H9 (cell line): ENCODE measurements at places on chromosomes 11 and 22.

DNA sequence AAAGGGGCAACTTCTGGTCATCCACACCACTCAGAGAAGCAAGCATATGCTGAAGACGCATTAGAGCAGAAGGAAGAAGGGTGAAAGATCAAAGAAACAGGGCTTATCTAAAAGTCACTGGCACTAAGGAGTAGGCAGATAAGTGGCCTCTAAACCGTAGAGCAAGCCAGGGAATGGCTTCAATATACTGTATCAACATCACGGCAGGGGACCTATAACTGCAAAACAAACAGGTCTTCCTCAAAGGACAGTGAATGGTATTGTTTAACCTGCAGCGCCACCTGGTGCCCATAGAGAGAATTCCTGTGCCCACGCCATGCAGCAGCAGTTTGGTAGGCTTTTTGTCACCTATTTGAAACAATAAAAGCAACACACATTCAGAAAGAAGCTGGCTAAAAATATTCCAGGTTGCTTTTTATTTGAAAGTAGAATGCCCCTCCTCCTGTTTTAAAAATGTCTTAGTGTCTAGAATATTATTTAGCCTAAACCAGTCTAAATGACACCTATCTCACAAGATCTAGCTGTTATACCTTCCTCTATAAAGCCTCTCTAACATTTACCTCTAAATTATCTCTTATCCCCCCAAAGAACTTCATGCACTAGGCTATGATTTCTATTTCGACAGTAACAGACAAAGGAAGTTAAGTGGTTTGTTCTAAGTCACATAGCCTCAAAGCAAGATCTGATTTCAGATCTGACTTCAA lies 21.8 kb downstream of the SNX19 start:
- H3K27me3 ChIP-seq = no peaks in the 10 kb centered on the region
- H3K4me1 ChIP-seq = no peaks in the 10 kb centered on the region
- peak; percentile 75 for DNase-seq

GRCh38 chr11:91308069-91308468 lies 916.5 kb upstream of the FAT3 start:
- H3K4me3 ChIP-seq = no peak overlapping the region
- H3K4me1 ChIP-seq = no peaks in the 10 kb centered on the region
- DNase-seq = no peak
- no peaks in the 10 kb centered on the region for H3K27me3 ChIP-seq
- no peak overlapping the region for H3K27ac ChIP-seq
- H3K36me3 ChIP-seq = no peaks in the 10 kb centered on the region; the same call in 2 of the 3 replicates

GRCh38 chr11:113034576-113034975 lies 73.4 kb downstream of the NCAM1 start:
- H3K4me3 ChIP-seq = no peak overlapping the region
- peaks cover 2% of the 10 kb centered on the region; the same call in 2 of the 3 replicates for H3K36me3 ChIP-seq
- H3K4me1 ChIP-seq = peaks cover 6% of the 10 kb centered on the region; the same call in 1 of the 2 replicates

DNA sequence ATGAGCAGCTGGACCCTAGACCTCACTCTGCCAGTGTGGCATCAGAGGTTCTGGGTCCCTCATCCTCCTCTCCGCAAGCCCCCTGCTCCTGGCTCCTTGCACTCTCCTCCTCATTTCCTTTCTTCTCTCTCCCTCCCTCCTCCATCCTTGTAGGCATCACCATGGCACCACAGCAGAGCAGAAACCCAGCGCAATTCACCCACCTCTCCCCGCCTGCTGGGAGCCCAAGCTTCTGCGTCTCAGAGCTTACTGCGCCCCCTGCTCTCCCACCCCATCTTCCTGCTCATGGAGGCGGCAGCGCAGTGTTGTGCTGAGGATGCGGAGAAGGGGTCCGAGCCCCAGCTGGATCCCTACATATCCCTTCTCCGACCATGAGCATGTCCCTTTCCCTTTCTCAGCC lies 1.7 kb downstream of the CHRM1 start:
- H3K27me3 ChIP-seq = peaks cover 2% of the 10 kb centered on the region
- no peak overlapping the region for H3K4me3 ChIP-seq
- no peaks in the 10 kb centered on the region for H3K4me1 ChIP-seq

- DNase-seq = no peak
- no peaks in the 10 kb centered on the region for H3K27me3 ChIP-seq
- no peaks in the 10 kb centered on the region for H3K36me3 ChIP-seq
Observed at GRCh38 chr11:19747634-19748033, 35.0 kb downstream of the NAV2 start.

GRCh38 chr22:20551805-20552442 lies 44.5 kb downstream of the MED15 start:
- peaks cover 9% of the 10 kb centered on the region; the same call in 2 of the 3 replicates for H3K36me3 ChIP-seq
- H3K27ac ChIP-seq = no peak overlapping the region
- DNase-seq = no peak
- H3K27me3 ChIP-seq = no peaks in the 10 kb centered on the region

DNA sequence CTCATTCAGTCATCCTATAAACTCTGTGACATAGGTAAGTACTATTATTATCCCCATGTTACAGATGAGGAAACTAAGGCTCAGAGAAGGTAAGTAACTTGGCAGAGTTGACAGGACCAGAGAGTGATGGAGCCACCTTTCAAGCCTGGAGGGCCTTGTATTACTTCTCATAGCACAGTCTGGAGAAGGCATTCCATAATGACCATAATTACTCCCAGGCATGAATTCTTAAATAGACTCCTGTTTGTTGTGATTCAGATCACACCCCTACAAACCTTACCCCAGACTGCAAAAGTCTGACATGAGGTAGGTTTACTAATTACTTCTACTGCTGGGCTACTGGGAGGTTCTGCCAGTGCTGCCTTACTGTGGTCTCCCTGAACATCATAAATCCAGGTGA lies 77.0 kb downstream of the CD44 start:
- H3K4me1 ChIP-seq = peaks cover 11% of the 10 kb centered on the region; the same call in 1 of the 2 replicates
- no peak overlapping the region for H3K27ac ChIP-seq
- H3K4me3 ChIP-seq = no peak overlapping the region
- DNase-seq = no peak

DNA sequence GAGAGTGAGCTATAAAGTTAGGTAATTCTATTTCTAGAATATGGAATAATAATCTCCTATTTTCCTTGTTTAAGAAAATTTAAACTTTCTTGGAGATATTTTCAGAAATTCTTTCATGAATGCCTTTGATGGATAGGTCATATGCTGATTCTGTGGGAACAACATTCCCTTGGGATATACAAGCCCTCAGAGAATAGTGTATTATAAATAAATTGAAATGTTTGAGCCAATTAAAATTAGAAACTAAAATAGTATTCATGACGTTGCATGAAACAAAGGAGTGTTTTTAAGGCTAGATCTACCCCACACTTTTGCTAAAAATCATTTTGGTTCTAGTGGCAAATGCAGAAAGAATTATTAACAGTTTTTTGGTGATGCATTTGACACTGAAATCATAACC lies 269.3 kb upstream of the ANO3 start:
- no peaks in the 10 kb centered on the region for H3K36me3 ChIP-seq
- no peaks in the 10 kb centered on the region for H3K27me3 ChIP-seq
- H3K27ac ChIP-seq = no peak overlapping the region
- H3K4me3 ChIP-seq = no peak overlapping the region
- no peaks in the 10 kb centered on the region; the same call in 1 of the 2 replicates for H3K4me1 ChIP-seq

DNA sequence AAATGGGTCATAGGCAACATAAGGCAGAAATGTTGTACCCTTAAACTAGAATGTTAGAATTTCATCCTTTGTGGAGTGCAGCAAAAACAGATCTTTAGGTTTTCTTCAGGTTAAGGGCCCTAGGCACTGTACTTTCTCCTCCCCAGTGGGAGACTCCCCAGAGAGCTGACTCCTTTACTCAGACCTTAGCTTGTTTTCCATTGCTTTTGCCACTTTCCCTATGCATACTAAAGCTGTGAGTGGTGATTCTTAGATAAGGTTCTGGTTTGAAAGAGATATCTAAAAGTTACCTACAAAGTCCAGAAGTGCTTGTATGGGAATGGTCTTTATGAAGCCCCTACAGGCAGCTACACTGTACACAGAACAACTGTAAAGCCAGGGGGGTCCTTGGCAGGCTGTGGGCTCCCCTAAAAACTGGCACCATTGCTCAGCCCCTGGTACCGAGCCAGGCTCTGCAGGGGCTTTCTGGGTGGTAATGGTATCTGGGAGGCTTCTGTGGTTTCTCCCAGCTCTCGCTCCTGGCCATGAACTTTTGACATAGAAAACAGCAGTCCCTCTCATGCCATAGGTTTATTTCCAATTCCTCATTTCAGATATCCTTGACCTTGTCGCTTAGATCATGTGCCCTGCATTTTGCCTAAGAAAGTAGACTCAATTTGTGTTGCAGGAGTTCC lies 23.2 kb downstream of the AMOTL1 start:
- no peak overlapping the region for H3K27ac ChIP-seq
- H3K36me3 ChIP-seq = no peaks in the 10 kb centered on the region
- DNase-seq = no peak
- no peaks in the 10 kb centered on the region; the same call in 1 of the 2 replicates for H3K4me1 ChIP-seq

DNA sequence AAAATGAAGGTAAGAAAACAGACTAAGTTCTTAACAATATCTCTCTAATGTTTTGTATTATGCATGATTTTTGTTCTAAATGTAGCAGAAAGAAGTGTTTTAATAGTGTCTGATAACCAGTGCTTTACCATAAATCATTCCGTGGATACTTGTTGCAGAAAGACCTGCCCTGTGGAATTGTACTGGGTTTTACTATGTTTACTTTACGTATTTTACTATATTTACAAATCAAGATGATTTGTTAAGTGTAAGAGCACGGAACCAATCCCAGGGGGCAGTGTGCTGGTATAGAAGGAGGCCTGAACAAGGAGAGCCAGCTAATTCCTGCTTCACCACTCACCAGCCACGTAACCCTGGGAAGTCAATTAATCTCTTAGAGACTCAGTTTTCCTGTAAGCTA lies 1.4 kb downstream of the HTR3B start:
- no peaks in the 10 kb centered on the region for H3K27me3 ChIP-seq
- DNase-seq = peak; percentile 61
- H3K4me3 ChIP-seq = no peak overlapping the region
- no peaks in the 10 kb centered on the region for H3K36me3 ChIP-seq
- H3K27ac ChIP-seq = no peak overlapping the region
